ENCODE measurements at places on chromosomes 5 and 9. TPM values are rescaled to one million over a fixed set of nuclear protein-coding genes. Genes with fewer than 3 reads are reported as not detected.

DNA sequence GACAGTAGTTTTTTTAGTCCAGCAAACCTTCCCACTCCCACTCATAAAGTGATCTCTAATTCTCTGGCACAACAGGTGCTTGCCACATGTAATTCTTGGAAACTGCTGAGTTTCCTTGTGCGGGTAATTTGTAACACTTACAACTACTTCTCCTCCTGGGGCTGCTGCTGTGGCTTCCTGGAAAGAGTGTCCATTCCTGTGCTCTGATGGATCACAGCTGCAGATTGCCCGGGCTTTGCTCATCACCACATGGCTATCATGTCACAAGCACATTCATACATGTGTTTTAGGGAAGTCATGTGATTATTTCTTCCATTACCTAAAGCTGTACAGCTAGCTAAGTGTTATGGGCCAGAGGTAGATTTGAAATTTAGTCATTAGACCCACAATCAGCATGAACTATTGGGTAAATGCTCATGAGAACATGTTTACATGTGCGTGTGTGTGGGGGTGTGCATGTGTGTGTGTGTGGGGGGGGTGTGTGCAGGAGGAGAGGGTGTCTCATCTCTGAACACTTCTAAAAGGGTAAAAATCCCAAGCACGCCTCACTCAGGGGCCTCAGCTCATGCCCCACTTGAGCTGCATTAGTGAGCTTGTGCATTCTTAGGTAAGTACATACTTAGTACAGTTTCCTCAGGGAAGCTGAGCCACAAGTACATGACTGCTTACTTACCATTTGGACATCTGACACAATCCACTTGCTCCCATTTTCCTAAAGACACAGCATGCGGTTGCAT is 118.1 kb upstream of the CCDC112 start:
- DNase-seq, result no peak

DNA sequence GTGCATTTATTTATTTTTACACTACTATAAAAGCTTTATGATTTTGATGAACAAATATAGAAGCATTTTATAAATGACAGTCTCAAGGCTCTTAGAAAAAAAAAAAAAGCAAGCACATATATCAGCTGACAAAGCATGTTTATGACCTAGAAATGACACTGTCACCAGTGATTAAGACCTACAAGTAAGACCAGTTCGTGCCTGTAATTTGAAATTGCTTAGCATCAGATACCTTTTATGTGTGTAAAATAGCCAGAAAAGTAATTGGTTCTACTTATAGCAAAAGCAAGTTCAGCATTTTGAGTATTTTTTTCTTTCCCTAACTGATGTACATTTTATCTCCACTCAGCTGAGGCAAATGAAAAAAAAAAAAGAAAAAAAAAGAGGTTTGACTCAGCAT is 808.4 kb downstream of the CDH18 start:
- no peak for DNase-seq

GRCh38 chr5:82290908-82291307 is 12.8 kb upstream of the RPS23 start:
- DNase-seq, result no peak

GRCh38 chr9:101453776-101454570 is 18.4 kb upstream of the ALDOB start:
- no peak for DNase-seq

DNA sequence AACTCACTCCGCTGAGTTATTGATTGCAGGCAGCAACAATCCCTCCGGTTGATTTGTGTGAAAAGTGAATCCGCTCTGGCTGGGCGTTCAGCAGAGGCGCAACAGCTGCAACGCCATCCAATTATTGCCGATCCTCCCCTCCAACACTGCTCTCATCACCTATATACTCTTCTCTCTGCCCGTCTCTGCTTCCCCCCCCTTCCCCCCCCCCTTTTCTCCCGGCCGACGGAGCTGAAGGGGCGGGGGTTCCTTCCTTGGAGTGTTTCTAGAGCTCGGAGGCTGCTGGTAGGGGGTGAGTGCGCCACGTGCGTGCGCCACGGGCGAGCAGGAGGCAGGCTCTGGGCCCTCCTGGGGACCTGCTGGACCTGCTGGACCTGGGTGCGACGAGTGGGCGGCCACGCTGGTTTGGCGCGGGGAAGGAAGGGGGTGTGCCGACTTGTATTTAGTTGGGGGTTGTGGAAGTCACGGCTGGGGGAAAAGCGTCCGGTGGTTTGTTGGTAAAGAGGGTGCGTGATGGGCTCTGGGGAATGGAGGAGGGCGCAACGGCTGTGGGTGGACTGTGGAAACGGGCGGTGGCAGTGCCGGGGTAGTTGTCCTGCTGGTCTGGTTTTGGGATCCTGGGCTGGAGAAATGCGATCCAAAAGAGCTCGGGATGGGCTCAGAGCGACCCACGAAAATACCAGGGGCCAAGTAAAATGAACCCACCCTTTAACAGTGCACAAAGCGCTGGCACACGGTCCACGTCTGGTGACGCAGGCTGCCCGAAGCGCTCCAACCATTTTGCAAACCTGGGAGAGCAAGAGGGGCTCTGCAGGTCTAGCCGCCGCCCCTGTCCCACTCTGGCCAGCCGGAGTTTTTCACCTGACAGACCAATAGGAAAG is 6.4 kb upstream of the MEF2C start:
- DNase-seq, result peak; percentile 22

DNA sequence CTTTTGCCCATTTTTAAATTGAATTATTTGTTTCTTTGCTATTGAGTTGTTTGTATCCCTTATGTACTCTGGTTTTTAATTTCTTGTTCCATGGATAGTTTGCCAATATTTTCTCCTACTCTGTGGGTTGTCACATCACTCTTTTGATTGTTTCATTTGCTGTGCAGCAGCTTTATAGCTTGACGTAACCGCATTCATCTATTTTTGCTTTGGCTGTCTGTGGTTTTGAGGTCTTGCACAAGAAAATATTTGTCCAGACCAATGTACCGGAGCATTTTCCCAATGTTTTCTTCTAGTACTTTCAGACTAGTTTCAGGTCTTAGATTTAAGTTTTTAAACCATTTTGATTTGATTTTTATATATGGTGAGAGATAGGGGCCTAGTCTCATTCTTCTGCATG is 36.2 kb upstream of the ZNF366 start:
- peak; percentile 82 for DNase-seq

Gene NEURL1B
- 2.3 TPM for total RNA-seq

Gene NSMF
- 11.8 TPM for total RNA-seq

DNA sequence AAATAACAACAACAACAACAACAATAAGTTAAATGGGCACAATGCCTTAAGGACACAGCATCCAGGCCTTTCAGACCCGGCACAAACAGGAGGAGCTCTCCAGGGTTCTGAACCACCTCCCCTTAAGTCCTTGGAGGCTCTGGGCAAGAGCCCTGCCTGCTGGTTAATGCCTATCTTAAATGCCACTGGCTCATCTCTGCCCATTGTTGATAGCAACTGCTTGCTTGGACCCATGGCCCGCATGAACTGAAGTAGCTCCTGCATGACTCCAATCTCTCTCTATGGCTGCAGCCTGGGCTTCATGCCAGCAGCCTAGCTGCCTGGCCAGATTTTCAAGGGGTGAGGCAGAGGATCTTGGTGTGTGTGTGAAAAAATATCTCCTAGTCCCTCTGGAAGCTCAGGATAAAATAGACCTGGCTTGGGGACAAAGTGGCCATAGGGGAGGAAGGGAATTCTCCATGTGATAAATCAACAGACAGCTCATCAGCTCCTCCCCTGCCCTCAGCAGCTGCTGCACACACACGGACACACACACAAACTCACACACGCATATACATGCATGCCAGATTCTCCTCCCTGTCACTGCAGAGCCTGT is 27.4 kb downstream of the FAM219A start:
- DNase-seq, result peak; percentile 74

DNA sequence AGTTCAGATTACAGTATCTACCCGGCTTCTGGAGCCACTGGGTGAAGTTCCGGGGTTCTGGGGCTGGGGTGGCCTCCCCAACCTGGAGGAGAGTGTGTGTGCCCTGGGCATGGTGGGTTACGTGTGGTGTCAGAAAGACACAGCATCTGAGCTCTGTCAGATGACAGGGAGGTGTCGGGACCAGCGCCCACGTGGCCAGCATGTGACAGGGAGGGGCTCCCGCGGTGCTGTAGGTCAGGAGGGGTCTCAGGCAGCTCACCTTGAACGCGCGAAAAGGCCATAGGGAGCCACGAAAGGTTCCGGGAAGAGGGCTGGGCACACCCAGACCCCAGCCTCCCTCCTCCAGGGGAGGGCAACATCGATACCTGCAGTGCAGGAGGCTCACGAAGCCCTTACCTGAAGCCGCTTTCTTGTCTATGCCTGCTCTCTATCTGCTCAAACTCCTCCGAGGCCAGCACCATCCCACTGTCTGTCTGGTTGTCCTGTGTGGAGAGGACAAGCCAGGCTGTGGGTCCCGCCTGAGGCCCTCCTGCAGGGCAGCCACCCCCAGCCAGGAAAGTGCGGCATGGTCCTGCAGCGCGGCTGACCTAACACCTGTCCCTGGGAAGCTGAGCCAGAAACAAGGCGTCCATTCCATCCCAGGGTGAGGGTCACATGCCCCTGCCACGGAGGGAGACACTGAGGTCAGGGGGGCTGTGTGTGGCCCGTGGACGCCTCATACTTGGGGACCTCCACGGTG is 17.4 kb upstream of the SCGB3A1 start:
- no peak for DNase-seq

- no peak for DNase-seq
Measured at GRCh38 chr5:72658161-72658560, 151.0 kb upstream of the ZNF366 start.

- DNase-seq, result peak; percentile 27
Measured at GRCh38 chr9:26888271-26888670, 4.3 kb downstream of the CAAP1 start.

DNA sequence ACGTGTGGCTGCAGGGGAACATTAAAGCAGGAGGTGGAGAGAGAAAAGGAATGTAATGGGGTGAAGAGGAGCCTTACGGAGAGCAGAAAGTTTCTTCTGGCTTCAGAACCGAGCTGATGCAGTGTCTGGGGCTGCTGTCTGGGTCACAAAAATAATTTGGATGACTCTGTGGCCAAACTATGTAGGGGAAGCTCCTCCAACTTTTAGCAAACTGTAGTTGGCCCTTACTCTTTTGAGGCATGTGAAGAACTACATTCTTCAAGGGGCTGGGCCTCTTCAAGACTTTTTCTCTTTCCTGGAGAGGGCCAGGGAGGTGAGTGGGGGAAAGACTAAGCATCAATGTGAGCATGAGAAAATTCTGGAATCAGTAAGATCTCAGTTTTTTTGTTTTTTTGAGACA is 31.9 kb upstream of the SPARC start:
- no peak for DNase-seq

DNA sequence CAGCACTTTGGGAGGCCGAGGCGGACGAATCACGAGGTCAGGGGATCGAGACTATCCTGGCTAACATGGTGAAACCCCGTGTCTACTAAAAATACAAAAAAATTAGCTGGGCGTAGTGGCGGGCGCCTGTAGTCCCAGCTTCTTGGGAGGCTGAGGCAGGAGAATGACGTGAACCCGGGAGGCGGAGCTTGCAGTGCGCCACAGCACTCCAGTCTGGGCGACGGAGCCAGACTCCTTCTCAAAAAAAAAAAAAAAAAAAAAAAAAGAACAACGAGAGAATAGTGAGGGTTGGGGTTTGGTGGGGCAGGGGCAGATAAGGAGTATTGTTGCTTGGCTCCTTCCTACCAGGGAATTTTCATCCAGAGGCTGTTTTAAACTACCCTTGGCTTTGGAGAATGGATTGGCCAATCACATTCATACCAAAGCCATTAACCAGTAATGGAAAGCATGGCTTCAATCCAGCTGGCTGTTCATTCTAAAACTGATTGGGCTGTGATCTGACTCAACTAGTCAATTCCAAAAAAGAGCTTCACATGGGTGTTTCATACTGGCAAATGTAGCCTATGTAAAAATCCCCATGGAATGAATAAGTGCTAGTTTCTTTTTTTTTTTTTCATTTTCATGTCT is 64.4 kb downstream of the PLCXD3 start:
- DNase-seq, result peak; percentile 5

DNA sequence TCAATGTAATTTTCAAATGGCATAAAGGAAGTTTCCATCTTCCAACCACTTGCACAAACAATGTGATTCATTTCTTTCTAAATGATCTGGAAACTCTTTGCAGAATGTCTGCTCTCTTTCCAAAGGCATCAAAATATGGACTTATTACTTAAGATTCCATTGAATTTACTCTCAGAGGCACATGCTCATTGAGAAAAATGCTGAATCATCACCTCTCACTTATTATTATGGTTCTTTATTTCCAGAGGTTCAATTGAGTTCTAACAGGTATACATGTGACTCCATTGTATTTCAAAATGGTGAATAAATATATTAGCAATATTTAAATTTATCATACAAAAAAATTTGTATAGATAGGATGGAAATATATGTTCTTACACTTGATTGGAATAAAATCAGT is 1140.6 kb downstream of the EFNA5 start:
- no peak for DNase-seq

DNA sequence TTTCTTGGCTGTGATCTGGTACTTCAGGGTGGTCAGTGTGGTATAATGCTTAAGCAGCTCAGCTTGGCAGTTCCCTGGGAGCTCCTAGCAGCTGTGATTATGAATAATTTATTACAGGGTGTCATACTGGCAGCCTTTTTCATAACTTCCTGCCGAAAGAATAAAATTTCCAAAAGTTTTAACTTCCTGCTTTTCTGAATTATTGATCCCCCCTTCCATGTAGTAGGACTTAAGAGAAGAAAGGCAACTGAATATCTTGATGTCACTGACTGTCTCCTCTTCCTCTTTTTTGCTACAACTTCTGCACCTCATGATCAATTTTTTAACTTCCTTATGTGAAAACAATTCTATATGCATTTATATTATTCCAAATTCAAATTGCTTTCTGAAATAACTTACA is 74.3 kb upstream of the SPEF2 start:
- no peak for DNase-seq

Gene INSL4
- not detected for total RNA-seq

Gene C9orf153
- not detected for total RNA-seq

DNA sequence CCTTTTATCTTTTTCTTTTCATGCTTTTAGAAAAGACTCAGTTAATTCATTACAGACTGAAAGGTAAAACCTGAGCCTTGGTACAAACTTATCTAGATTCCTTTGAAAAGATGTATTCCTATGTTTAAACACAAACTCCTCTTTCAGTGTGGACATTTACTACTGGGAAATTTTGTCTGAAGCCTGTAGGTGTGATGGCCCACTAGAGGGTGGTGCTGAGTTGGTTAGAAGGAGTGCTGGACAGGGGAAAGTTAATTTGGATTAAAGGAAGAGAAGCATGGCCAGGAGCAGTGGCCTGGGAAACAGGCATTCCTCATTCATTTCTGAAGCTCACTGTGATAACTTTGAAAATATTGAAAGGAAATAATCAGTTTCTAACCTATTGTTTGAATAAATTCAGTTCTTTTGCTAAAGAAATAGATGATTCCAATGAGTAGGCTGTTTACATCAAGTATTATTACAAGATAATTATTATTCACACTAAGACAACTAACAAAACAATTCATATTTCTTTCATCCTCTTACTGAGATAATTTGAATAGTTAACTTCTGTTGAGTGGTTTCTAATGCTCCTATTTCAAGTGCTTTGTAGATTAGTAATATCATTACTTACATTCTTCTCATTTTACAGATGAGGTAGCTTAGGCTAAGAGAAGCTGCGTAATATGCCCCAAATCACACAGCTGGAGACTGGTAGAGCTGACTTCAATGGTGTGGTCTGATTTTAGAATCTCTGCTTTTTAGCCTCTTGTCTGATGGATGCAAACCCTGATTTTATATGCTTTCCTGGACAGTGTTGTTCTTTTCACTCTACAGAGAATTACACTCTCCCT is 150.9 kb downstream of the ADGRV1 start:
- peak; percentile 41 for DNase-seq

Gene TNFSF8
- not detected for total RNA-seq

Data from M059J (cell line).